ENCODE measurements at places on chromosomes 5 and 9. TPM values are rescaled to one million over a fixed set of nuclear protein-coding genes. Genes with fewer than 3 reads are reported as not detected.

GRCh38 chr5:157574456-157575380 lies 857 bp downstream of the ADAM19 start:
- no peak for DNase-seq

DNA sequence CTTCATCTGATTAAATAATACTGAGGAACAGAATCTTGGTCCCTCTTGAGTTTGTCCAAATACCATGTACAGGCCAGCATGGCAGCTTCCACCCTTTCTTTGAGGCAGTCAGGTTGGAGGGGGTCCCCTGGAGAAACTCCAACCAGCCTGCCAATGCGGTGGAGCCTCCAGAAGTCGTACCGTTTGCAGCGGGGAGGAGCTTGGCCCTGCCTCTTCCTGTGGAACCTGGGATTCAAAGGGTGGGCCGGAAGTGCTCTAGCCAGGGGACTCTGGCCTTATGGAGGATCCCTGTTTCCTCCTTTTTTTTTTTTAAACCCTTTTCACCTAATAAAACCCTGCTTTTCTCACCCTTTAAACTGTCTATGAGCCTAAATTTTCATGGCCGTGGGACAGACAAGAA lies 216.3 kb upstream of the ZNF608 start:
- no peak for DNase-seq

- no peak for DNase-seq
Measured at GRCh38 chr9:135075234-135076142, 12.0 kb upstream of the OLFM1 start.

DNA sequence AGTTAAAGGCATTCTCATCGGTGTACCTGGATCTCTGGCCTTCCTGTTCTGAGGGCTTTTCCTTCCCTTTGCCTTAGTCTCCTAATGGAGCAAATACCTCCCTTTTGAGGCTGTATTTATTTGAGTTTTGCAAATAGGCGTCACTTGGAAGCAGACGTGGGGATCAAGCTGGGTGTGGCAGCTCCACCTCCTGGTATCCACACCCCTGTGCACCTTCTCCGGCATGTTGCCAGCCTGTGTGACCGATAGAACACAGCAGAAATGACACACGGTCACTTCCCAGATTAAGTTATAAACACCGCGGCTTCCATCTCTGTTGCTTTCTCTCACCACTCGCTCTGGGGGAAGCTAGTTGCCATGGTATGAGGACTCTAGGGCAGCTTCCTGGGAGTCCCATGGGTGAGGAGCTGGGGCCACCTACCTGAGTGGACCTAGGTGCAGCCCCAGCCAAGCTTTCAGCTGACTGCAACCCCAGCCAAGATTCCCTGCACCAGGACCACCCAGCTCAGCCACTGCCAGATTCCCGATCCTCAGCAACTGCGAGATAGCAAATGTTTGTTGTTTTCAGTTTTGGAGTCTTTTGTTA lies 214.4 kb upstream of the MVB12B start:
- DNase-seq = no peak

- no peak for DNase-seq
Measured at GRCh38 chr9:129459547-129460322, 161.2 kb downstream of the C9orf50 start.

GRCh38 chr9:4301971-4302427 lies 2.1 kb upstream of the GLIS3 start:
- DNase-seq = no peak

The PCDHA9 gene
- 0.21 TPM for total RNA-seq

DNA sequence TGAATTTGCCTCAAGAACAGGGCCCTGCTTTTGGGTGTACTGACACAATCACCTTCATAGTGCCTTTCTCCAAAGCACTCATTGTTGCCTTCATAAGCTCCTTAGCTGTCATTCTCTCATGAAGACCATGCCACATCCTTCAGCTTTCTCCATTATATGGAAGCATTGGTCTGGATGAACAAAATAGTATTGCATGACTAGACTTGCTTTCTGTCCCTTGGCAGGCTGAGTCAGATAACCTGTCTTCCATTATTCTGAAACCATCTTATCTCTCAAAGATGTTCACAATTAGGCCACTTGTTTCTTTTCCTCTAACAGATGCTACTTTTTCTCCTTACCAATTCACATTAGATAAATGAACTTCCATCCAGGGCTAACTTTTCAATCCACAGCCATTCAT lies 297.9 kb downstream of the IRX1 start:
- DNase-seq = no peak

The LAMC3 gene
- total RNA-seq = 16.4 TPM

GRCh38 chr5:160697281-160697680 lies 154.7 kb downstream of the ATP10B start:
- DNase-seq = no peak

DNA sequence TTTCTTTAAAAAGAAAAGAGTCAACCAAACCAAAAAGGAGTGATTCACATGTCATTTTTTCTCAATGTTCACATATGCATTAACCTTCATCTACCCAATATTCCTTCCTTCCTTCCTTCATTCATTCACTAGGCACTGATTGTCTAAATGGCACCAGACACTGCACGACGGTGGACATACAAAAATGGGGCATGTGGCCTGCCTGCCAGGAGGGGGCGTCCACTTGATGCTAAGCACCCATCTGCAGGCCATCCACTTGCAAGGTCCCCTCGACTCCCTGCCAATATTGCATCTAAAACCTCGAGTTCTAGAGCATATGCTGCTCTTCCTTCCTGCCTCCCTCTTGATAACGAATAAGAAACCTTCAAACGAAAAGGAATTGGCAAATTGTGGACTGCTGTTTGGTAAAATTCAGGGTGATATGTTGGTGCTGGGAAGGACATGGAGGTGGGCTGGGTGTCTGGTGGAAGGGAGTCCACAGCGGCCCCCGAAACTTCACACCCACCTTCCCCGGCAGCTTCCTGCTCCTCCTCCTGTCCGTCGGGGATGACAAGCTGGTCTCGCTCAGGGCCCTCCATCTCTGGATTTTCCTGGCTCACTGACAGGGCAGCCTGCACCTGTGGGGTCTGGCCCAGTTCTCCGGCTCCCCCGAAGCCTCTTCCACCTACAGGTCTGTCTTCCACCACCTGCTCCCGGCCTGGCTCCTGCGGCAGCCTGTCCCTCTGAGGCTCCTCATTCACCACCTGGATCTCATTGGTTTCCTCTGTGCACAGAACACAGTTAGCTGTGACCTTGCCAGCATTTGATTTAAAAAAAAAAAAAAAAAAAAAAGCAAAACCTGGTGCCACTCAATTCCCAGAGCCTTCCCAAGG lies 64.3 kb downstream of the GOLM1 start:
- no peak for DNase-seq

DNA sequence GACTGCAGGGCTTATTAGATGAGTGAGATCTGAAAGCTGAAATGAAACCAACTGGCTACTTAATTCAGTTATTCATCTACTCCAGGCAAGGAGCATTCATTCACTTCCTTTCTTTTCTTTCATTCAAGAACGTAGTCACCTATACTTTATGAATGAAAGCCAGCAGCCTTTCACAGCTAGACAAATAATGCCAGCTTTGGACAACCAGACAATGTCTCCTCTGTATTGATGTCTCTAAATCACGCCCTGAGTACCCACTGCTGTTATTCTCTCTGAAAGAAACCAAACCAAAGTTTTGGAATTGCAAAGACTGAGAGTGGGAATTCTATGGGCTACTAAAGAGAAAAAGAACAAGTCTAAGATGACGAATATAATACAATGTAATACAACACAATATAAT lies 121.2 kb upstream of the PTPN3 start:
- no peak for DNase-seq

The ASPN gene
- total RNA-seq = not detected

DNA sequence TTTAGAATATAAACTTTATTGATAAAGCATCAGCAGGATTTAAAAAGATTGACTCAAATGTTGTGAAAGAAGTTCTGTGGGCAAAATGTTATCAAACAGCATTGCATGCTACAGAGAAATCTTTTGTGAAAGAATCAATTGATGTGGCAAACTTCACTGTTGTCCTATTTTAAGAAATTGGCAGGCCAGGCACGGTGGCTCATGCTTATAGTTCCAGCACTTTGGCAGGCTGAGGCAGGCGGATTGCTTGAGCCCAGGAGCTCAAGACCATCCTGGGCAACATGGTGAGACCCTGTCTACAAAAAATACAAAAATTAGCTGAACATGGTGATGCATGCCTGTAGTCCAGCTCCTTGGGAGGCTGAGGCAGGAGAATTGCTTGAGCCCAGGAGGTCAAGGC lies 17.4 kb downstream of the ZBTB43 start:
- DNase-seq = no peak

GRCh38 chr9:19429595-19429994 lies 20.8 kb downstream of the ACER2 start:
- DNase-seq = no peak

- no peak for DNase-seq
Measured at GRCh38 chr9:85941622-85941940, 635 bp downstream of the NAA35 start.

The NRG2 gene
- total RNA-seq = 20.2 TPM

- DNase-seq = no peak
Measured at GRCh38 chr5:124652892-124653441, 93.5 kb downstream of the ZNF608 start.

- DNase-seq = no peak
Measured at GRCh38 chr9:122016744-122017143, 76.4 kb downstream of the TTLL11 start.

The MARCOL gene
- total RNA-seq = not detected

DNA sequence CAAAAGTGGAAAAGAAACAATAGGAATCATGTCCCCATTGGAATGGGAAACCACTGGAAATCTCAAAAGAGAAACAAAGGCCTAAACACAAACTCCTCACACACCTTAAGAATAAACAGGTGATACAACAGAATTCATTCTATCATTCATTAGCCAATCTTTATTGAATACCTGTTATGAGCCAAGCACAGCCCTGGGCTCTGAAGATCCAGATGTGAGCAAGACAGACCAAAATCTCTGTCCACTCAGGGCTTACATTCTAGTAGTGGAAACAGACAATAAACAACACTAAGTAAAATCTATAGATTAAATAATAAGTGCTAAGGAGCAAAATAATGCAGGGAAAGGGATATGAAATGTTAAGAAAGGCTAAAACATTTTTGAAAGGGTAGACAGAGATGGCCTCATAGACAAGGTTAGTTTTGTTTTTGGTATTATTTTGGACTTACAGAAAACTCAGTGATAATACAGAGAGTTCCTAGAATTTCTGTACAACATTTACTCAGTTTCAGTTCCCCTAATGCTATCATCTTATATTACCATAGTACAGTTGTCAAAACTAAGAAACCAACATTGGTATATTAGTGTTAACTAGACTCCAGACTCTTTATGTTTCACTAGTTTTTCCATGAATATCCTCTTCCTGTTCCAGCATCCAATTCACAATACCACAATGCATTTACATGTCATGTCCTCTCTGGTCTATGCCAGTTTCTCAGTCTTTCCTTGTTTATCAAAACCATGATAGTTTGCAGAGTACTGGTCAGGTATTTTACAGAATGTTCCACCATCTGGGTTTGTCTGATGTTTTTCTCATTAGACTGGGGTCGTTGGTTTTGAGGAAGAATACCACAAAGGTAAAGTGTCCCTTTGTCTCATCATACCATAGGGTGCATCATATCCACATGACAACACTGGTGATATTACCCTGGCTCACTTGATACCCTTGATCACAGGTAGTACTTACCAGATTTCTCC lies 103.7 kb downstream of the SIL1 start:
- DNase-seq = no peak

DNA sequence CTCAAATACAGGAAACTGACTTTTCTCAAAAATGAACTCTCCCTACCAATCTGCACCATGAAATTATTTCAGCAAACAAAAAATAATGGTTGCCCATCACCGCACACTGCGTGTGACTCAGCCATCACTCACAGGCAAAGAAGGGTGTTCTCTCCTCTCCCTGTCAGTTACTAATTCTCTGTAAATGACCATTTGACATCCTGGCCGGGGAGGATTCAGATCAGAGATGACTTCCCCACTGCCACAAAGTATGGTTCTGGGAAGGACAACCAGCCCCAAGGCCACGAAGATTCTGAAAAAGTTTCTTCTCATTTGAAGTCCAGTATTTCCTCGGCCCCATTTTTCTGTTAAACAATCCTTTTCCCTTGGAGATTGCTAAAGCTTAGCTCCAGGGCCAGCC lies 199.4 kb downstream of the AUH start:
- DNase-seq = no peak

The SPINK4 gene
- total RNA-seq = not detected

GRCh38 chr9:114371973-114372917 lies 15.5 kb downstream of the AKNA start:
- no peak for DNase-seq

The TTC39B gene
- 1.6 TPM for total RNA-seq

DNA sequence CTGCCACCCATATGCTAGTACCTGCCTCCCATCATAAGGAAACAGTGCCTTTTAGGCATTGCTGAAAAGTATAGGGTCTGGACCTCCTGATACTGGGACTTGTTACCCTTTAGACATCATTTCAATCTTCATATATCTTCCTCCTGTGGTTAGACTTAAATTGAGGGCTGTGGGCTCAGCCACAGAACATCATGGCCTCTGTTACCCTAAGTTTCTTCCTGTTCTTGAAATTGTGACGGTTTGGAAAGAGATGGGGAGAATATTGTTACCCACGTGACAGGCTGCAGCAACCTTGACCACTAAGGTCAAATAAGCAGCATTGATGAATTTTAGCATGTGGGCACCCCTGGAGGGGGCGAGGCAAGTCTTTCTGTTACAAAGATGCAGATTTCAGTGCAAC lies 87.7 kb downstream of the PDE8B start:
- DNase-seq = no peak

The RNF208 gene
- total RNA-seq = 11.5 TPM

The FAXDC2 gene
- 0.39 TPM for total RNA-seq

- DNase-seq = no peak
Measured at GRCh38 chr9:93187574-93187973, 3.6 kb downstream of the WNK2 start.

- no peak for DNase-seq
Measured at GRCh38 chr5:166860426-166860825, 1431.0 kb upstream of the WWC1 start.

DNA sequence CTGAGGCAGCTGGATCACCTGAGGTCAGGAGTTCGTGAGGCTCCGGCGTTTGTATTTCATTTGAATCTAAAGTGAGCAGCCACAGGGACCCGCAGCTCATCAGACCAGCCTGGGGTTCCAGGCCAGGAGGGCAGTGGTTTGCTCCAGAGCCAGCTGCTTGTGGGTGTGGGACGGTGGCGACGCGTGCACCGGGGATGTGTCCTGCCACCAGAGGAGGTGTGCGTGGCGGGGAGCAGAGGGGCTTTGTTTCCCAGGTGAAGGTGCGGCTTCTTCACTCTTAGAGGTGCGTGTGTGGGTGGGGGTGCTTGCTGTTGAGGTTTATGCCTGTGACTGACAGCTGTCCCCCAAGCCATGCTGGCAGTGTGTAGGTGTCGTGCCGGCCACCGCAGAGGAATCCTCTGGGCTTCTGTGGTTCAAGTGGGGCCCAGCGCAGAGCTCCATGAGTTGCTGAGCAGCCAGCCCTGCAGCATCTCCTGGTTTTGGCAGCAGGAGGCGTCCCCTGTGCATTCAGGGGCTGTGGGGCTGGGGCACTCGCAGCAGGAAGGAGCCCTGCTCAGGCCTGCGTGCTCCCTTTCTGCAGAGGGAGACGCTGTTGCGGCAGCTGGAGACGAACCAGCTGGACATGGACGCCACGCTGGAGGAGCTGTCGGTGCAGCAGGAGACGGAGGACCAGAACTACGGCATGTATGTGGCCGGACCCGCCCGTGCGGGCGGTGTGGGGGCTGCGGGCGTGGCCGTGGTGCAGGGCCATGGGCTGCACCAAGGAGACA lies 6.9 kb upstream of the AJM1 start:
- DNase-seq = no peak

Data from Panc1 (cell line).